ENCODE measurements at places on chromosomes 3 and 15. TPM values are rescaled to one million over a fixed set of nuclear protein-coding genes. Genes with fewer than 3 reads are reported as not detected.
A peak's percentile ranks its signal among the peaks of the same experiment; 100 is the strongest.

PTPN9 gene
- 47.8 TPM for polyA plus RNA-seq

DNA sequence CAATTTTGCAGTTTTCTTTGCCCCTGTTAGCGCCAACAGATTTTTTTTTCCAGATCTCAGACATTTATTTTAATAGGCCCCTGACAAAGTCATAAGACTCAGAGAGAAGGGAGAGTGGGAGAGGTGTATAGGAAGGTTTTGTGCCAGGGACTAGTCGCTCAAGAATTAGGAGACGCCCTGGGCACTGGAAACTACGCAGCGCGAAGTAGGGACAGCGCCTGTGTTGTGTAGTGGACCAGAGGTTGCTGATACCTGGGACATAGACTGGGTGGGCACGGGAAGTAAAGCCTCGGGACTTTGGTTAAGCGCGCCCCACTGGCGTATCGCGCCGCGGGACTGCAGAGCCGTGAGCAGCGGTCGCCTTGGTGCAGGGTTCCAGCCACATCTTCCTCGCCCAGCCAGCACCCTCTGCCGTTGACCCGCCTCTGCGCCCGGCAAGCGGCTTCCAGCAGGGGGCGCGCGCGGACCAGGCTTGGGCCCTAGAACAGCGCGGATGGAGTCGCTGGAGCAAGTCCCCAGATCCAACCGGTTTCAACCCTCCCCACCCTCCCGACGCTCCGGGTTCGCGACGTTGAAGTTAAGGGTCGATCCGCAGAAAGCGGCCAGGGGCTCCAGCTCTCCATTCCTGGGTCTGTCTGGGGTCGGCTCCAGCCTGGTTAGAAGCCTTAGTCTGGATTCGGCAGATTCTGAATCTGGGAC is 3.0 kb upstream of the ISLR2 start:
- DNase-seq: peak; percentile 75

GRCh38 chr15:58419803-58420524 is 11.8 kb upstream of the LIPC start:
- DNase-seq: no peak

- DNase-seq: no peak
Observed at GRCh38 chr3:168884353-168884903, 779.1 kb downstream of the MECOM start.

- no peak for DNase-seq
Observed at GRCh38 chr3:157594413-157594812, 91.2 kb upstream of the VEPH1 start.

DNA sequence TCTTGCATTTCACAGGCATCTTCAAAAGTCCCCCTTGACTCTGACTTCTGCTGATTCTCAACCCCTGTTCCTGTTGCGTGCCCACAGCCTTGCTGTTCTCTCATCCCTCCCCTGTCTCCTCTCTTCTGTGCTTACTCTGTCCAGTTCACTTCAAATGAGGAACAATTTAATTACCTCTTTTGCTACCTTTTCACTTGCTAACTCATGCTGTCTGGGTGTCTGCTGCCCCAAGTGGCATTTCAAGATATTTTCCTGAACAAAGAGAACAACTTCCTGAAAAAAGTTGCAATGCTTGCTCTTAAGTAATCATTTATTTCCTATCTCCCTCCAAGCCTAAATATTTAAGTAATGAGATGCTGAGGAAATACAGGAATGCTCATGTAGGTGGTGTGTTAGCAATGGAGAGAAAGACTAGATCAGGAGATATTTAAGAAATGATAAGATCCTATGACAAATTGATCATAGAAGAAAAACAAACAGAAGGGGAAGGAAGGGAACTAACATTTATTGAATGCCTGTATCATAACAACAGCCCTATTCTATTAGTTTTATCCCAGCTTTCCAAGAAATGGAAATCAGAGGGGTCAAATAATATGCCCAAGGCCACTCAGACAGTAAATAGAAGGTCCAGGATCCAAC is 42.2 kb downstream of the SV2B start:
- no peak for DNase-seq

- DNase-seq: no peak
Observed at GRCh38 chr3:149384911-149385321, 7.5 kb upstream of the TM4SF1 start.

DNA sequence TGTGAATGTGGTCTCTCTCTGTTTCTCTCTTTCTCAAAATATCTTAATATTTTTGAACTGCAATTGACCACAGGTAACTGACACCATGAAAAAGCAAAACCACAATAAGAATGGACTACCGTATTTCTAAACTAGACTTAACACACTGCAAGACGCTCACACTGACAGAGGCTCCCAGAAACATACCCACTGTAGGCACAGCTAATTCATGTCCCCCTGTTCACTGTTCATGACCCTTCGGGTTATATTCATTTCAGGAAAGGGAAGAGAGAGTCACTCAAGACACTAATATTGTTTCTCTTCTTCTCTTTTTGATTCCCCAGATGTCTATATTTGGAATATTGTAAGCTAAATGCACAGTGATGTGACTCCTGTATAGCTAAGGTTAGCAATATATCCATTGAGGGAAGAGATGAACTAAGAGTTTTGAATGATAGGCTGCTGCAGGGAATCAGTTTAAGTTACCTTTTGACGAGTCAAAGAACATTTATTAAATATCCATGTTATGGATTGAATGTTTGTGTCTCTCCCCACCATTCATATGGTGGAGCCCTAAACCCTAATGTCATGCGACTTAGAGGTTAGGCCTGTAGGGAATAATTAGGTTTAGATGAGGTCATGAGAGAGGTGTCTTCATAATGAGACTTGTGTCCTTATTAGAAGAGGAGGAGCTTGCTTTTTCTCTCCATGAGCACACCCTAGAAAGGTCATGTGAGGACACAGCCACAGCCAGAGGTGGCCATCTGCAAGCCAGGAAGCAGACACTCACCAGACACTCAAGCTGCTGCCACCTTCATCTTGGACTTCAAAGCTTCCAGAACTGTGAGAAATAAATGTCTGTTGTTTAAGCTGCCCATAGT is 216.6 kb upstream of the GRM7 start:
- DNase-seq: no peak

FRMD4B gene
- 39.5 TPM for polyA plus RNA-seq

ZKSCAN7 gene
- 16.2 TPM for polyA plus RNA-seq

DNA sequence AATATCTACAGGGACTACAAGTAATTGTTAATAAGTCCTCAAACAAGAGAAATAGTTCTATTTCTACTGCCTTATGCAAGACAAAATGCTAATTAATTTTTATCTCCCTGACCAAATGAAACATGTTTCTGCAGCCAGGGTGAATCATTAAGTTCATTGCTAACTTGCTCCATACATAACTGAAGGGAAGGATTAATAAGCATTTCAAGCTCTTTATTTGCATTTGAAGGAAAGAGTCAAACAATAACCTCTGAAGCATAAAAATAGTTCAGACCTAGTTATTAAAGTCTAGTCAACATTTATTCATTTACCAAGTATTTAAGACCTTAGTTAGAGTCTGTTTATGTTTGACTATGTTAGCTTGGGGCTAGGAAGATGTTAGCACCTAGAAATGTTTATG is 120.0 kb downstream of the ATP1B3 start:
- DNase-seq: no peak

DNA sequence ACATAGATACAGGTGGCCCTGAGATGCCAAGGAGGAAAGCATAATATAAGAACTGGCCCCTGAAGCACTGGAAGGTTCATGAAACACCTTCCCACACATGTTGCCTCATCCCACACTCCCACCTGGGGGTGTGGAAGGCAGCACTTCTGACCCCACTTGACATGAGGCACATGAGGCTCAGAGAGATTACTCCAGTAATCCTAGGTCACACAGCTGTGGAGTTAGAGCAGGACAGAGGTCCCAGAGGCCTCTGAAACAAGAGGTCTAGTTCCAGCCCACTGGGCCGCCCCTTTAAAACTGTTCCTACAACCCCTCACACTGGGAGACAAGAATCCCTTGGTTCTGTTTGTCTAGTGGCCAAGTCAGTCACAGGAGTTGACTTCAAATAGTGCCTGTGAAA is 7.2 kb downstream of the SSUH2 start:
- DNase-seq: no peak

DNA sequence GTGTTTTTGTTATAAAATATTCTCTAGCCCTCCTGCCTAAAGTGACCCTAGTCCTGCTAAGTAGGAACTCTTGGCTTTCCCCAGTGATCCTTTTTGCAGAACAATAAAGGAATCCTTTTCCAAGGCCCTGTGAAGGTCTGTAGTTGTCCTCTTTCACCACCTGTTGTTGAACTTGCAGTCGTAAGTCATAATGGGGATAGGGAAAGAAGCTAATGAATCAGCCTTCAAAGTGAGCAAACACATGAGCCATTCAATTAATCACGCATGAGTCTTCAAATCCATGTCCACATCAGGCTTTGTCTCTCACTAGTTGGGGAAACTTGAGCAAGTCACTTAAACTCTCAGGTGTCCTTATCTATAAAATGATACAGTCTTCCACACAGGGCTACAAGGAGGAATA is 27.6 kb downstream of the ZNF860 start:
- DNase-seq: no peak

DNA sequence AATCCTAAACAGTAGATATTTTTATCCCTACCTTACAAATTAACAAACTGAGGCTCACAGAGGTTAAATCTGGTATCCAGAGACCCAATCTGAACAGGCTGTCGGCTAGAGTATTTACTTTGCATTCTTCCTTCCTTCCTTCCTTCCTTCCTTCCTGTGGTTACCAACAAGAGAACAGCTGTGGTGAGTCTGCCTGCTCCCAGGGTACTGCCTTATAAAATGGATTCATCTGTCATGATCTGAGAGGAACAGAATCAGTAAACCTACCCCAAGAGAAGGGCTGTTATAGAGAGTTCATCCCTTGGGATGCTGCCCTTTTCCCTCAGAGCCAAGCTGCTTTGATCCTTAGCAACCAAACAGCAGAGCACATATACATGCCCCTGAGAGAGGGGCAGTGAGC is 3.6 kb downstream of the GADL1 start:
- no peak for DNase-seq

- no peak for DNase-seq
Observed at GRCh38 chr3:188241072-188241471, 87.1 kb downstream of the LPP start.
